ENCODE measurements at places on chromosomes 1 and 21. TPM values are rescaled to one million over a fixed set of nuclear protein-coding genes. Genes with fewer than 3 reads are reported as not detected.

TP73 gene
- not detected for total RNA-seq

TNFAIP8L2 gene
- total RNA-seq, result not detected

CYP4Z1 gene
- total RNA-seq, result not detected

PLEKHM2 gene
- 53.4 TPM for total RNA-seq

MARK1 gene
- total RNA-seq, result 0.59 TPM

PPIAL4G gene
- not detected for total RNA-seq

ZNF697 gene
- 21.0 TPM for total RNA-seq

SH2D2A gene
- not detected for total RNA-seq

THRAP3 gene
- total RNA-seq, result 104 TPM

RRAGC gene
- 30.6 TPM for total RNA-seq

POU2F1 gene
- total RNA-seq, result 4.4 TPM

LORICRIN gene
- total RNA-seq, result not detected

REG4 gene
- not detected for total RNA-seq

CPTP gene
- 8.0 TPM for total RNA-seq

OLIG2 gene
- total RNA-seq, result not detected

PGBD5 gene
- not detected for total RNA-seq

WNT2B gene
- 3.0 TPM for total RNA-seq

PLPPR5 gene
- 0.05 TPM for total RNA-seq

GJA8 gene
- total RNA-seq, result not detected

ACTL8 gene
- under 0.01 TPM for total RNA-seq

LIN9 gene
- total RNA-seq, result 1.8 TPM

KRTAP21-2 gene
- total RNA-seq, result not detected
